ENCODE measurements at places on chromosomes 2 and 18. TPM values are rescaled to one million over a fixed set of nuclear protein-coding genes. Genes with fewer than 3 reads are reported as not detected.

Gene TFCP2L1
- total RNA-seq, result 0.03 TPM

GRCh38 chr2:235634435-235635158 is 140.8 kb downstream of the AGAP1 start:
- no peak for DNase-seq

Gene C2orf72
- 0.47 TPM for total RNA-seq

DNA sequence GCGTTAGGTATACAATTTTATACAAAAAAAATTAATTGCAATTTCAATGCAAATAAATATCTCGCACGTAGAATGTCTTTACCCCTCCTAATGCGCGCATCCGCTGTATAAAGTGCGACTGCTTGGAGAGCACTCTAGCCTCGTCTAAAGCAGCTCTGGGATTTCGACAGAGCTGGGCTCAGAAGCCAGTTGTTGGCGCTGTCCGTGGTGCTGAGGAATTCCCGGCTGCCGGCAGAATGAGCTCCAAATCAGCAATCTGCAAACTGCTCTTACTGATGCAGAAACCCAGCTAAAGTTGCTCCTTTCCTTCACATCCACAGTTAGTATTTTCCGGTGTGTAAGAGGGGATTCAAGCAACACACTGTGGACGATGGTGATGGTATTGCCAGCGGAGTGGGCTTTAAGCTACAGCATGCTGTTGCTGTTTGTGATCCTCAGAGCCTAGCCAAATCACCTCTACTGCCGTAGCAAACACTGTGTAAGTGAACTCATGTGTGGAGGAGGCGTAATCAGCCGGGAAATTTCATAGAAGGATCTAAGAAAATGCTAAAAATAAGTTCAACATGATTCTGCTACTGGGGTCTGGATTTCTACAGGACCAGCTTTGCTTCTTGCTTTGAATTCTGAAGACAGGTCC is at the start of gene VWC2L:
Gene VWC2L (plus strand): TSS at position 137 of the 637 bp plus-strand sequence. CDS start 3,140 bp downstream, outside the sequence.
- peak; percentile 50 for DNase-seq

- DNase-seq, result no peak
These were observed 24.0 kb downstream of the POLR1A start for GRCh38 chr2:86081724-86082123.

GRCh38 chr2:230323385-230324106 is 3.4 kb upstream of the SP140L start:
- DNase-seq, result no peak

Gene ICA1L
- total RNA-seq, result 4.5 TPM

DNA sequence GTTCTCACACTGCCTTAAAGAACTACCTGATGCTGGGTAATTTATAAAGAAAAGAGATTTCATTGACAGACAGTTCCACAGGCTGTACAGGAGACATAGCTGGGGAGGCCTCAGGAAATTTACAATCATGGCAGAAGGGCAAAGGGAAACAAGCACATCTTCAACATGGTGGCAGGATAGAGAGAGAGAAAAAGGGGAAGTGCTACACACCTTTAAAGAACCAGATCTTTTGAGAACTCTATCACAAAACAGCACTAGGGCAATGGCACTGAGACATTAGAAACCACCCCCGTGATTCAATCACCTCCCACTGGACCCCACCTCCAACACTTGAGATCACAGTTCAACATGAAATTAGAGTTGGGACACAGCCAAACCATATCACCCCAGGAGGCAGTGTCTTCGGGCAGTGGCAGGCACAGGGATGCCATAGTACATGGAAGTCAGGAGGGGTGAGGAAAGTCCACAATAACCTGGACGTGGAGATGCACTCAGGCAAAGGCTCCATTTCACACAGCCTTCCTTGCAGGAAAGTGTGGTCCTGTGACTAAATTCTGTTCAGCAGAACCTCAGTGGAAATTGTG is 120.4 kb upstream of the SERPINE2 start:
- DNase-seq, result no peak

DNA sequence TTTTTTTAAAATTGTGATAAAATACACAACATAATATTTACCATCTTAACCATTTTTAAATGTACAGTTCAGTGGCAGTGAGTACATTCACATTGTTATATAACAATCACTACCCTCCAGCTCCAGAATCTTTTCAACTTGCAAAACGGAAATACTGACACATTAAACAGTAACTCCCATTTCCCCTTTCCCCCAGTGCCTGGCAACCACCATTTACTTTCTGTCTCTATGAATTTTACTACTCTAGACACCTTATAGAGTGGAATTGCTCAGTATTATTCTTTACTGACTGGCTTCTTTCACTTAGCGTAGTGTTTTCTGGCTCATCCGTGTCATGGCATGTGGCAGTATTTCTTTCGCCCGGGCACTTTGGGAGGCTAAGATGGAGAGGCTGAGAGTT is 32.6 kb downstream of the FASTKD2 start:
- no peak for DNase-seq
